Effector memory CD4-positive, alpha-beta T cell (primary cell): ENCODE measurements at places on chromosomes 3 and 15.

DNA sequence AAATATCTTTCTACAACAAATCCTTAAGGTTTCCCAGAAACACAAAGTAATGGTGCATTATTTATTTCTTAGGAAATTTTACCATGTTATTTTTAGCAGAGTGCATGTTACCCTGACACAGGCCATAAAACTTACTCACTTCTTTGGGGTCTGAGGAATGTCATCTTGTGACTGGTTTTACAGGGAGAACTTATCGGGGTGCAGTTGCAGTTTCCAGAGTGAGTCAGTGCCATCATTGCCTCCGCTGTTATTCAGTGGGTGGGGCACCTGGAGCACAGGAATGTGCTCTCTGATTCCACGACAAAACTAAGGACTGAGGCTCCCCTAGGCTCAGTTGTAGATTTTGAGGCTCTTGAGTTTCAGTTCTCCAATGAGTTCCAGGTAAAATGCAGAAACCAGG is 11.1 kb upstream of the GREM1 start:
- DNase-seq = no peak

DNA sequence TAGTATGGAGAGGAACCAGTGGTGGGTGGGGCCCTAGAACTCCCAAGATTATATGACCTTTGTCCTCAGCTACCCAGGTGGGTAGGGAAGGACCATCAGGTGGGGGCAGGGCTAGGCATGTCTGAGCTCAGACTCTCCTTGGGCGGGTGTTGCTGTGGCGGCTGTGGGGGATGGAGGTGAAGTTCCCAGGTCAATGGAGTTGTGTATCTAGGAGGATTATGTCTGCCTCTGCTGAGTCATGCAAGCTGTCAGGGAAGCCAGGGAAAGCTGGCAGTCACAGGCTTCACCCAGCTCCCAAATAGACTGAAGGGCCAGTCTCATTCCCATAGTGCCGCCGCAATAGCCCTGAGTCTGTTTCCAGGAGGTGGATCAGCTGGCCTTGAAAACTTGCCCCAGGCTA is 139.7 kb upstream of the CFAP20DC start:
- no peak for DNase-seq

- no peak for DNase-seq
These were observed 98.9 kb downstream of the IQSEC1 start for GRCh38 chr3:12974334-12974733.

- no peak for DNase-seq
These were observed 492.1 kb downstream of the NLGN1 start for GRCh38 chr3:173889596-173889995.

DNA sequence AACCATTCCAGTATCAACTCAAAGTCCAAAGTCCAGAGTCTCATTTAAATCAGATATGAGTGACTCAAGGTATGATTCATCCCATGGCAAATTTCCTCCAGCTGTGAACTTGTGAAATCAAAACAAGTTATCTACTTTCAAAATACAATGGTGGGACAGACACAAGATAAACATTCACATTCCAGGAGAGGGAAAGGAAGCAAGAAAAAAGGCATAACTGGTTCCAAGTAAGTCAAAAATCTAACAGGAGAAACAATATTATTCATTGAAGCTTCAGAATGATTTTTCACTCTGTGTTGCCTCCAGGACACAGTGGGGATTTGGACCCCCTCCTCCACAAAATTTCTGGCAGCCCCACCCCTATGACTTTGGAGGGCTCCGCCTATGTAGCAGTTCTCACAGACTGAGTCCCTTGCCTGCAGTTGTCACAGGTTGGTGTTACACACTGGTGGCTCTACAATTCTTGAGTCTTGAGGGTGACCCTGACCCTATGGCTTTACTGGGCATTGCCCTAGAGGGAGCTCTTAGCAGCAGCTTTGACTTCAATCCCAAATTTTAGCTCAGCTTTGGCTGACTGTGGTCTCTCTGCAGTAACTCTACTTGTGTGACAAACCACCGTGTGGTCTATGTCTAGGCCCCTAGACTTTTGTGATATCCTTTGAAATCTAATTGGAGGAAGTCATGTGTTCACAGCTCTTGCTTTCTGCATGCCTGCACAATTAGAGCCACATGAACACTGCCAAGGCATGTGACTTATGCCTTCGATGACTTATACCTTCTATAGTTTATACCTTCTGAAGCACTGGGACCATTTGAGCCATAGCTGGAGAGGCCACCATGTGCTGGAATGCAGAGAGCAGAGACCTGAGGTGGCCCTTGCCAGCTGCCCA is 644.2 kb downstream of the GRM7 start:
- DNase-seq = no peak

DNA sequence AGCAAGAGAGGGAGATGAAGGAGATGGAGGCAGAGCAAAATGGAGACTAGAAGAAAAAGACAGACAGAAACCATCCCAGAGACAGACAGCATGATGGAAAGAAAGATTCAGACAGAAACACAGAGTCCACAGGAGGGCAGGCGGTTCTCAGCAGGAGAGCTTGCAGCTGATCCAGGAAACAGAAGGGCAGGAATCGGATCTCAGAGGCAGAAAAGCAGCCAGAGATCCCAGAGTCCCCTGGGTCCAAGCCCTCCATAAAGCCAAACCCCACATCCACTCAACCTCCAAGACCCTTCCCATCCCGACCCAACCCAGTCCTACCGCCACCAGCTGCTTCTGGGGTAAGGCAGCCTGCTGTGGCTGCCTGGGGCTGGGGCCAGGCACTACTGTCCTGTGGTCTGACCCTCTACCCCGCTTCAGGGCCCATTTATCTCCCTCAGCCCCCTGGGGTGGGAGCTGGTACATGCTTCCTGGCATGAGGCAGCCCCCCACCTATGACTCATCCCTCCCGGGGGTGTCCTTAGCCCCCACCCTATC is at the start of gene UCN2:
Gene UCN2 (minus strand): TSS at position 400 of the 537 bp plus-strand sequence. CDS start 657 bp downstream, outside the sequence.
- no peak for DNase-seq

DNA sequence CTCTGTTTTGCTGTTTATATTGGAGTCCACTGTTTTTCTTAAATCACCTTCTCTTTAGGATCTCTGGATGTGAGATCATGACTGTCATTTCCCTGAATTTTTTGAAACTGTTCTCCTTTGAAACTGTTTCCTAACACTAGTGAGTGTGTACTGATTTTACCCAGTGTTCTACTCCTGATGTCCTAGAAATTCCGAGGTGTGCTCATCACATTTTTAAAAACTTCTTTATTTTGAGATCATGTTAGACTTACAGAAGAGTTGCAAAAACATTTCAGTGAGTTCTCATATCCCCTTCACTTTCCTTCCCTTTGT is 292.6 kb downstream of the NFKBIZ start:
- no peak for DNase-seq

- DNase-seq = no peak
These were observed 99.9 kb downstream of the DHX36 start for GRCh38 chr3:154224366-154224765.

GRCh38 chr3:27607370-27607769 is 114.8 kb downstream of the EOMES start:
- no peak for DNase-seq

- DNase-seq = no peak
These were observed 47.4 kb downstream of the RAD54L2 start for GRCh38 chr3:51585871-51586270.

DNA sequence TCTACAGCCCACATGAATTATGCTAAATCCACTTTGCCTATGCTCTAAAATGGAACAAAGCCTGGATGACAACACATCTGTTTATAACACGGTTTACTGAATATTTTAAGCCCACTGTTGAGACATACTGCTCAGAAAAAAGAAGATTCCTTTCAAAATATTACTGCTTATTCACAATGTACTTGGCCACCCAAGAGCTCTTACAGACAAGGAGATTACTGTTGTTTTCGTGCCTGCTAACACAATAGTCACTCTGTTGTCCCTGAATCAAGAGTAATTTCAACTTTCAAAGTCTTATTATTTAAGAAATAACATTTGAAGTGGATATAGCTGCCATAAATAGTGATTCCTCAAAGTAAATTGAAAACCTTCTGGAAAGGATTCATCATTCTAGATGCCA is 70.9 kb downstream of the ANKRD28 start:
- DNase-seq = no peak

DNA sequence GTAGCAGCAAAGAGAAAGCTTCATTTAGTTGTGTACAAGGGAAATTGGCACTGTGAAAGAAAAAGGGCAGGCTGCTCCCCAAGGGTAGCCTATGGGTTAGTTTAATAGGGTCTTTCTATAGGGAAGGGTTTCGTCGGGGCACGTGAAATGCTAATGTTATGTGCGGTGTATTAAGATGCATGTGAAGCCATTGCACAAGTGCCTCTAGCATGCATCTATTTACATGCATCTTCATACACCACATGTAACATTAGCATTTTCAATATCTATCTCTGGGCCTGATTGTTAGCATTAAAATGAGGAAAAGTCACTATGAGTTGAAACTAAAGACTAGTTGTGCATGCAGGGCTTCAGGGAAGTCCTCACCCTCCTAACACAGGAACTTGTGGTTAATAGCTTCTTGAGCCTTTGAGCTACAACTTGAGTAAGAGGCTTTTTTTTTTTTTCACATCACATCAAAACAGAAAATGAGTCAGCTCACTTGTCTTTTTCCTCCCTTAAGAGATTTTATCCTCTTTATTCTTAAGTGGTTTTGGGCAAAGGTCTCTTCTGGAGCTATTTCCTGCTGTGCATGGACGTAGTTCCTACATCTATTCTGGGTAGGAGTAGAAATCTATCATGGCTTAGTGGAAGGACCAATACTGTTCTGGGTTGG is 613.4 kb downstream of the ZPLD1 start:
- no peak for DNase-seq

DNA sequence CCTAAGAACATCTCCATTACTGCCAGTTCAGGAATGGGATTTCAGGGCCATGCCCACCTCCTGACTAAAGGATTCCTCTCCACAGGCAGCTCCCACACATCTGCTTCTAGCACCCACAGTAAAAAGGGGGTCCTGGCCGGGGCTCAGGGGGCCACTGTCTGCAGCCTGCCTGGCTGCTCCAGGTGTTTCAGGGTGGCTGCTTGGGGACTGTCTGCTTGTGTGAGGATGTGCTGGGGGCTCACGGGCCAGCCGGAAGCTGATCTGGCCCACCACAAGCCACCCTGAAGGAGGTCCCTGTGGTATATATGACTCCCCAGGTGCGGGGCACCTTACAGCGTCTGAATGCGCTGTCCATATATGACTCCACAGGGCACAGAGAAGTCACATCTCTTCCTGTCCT is 135.4 kb downstream of the NSMCE3 start:
- DNase-seq = no peak

- DNase-seq = no peak
These were observed 88.9 kb downstream of the EOMES start for GRCh38 chr3:27633224-27633545.

DNA sequence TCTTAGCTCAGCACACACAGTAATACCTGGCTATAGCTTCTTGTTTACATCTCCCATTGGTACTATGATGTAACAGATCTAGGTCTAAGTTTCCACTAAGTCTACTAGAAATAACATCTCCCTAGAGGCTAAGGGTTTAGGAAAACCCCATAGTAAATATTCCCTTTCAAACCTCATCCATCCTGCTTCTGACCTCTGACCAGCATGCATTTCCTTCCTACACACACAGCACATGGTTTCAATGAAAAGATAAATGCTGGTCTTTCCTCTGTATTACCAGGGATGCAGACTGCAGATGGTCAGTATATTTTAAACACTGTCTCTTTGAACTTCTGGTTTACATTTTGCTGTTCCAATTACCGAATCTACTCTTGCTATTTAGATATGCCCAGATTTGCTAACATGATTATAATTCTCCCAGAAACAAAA is 96.6 kb downstream of the EFL1 start:
- DNase-seq = no peak

DNA sequence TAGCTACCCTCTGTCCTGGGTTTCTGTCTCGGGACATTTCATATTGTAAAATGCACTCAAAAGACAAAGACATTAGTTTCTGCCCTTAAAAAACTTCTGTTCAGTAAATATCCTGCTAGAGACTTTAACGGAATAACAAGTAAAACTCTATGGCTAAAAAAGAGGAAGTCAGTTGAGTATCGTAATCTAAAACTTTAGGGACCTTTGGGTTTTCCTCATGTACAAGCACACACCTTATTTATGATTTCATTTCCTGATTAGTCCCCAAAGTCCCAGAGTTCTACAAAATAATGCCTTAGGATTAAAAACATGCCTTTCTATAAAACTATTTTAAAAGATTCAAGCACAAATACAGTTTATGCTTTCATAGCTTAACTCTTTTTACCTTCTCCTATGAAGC is 585.9 kb downstream of the UNC13C start:
- no peak for DNase-seq

DNA sequence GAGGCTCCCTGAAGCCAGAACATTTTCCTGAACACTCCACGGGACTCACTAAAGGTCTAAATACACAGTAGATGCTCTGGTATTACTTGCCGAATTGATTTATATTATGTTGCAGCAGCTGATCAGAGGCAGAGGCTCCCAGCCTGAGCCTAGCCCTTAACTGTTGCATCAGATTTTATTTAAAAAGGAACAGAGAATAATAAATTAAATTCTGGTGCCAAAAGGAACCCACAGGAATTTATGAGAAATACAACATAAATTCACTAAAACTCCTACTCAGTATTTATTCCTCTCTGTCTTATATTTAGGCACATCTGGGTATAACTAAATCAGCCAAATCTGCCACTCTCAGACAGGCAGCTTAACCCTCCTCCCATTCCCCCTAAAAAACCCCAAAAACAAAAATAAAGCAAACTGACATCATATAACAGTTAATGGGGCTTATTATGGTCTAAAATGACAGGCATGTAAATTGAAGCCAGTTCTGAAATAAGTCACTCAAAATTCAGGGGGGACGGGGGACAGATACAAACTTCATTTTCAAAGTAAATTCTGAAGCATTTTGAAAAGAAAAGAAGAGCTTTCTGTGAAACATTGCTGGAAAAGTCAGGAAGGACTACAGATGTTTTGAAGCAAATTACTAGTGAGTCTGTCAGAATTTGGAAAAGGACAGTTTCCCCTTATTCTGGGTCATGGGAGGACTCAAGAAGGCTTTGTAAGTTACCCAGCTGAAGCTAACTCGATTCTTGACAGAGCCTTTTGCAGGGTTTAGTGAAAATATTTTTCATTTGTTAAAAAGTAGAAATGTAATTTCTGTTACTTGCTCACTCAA is 53.8 kb upstream of the CORO2B start:
- no peak for DNase-seq

GRCh38 chr3:12195231-12195630 is 36.5 kb upstream of the TIMP4 start:
- no peak for DNase-seq

DNA sequence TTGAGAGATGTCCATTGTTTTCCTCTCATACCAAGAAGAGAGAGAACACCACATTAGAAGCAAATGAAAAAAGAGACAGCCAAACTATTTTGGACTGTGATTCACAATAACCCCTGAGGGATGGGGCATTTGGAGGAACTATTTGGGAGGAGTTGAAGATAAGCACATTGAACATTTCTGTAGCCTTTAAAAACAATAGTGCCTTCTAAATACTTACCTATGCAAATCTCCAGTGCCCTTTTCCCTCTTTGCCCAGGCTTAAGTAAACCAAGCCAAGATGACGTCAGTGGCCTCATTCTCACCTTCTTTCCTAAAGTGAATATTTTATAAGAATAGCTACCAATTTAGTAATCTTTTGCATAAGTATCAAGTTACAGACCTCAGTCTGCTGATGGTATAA is 89.7 kb upstream of the COL8A1 start:
- DNase-seq = no peak

GRCh38 chr3:119302697-119303551 is 8.7 kb downstream of the ARHGAP31 start:
- DNase-seq = no peak

- DNase-seq = no peak
These were observed 7.7 kb downstream of the ITIH1 start for GRCh38 chr3:52784931-52785590.
